ENCODE measurements at places on chromosomes 2 and 18.

GRCh38 chr2:43238813-43239212 lies 12.4 kb upstream of the ZFP36L2 start:
- no peak for DNase-seq

DNA sequence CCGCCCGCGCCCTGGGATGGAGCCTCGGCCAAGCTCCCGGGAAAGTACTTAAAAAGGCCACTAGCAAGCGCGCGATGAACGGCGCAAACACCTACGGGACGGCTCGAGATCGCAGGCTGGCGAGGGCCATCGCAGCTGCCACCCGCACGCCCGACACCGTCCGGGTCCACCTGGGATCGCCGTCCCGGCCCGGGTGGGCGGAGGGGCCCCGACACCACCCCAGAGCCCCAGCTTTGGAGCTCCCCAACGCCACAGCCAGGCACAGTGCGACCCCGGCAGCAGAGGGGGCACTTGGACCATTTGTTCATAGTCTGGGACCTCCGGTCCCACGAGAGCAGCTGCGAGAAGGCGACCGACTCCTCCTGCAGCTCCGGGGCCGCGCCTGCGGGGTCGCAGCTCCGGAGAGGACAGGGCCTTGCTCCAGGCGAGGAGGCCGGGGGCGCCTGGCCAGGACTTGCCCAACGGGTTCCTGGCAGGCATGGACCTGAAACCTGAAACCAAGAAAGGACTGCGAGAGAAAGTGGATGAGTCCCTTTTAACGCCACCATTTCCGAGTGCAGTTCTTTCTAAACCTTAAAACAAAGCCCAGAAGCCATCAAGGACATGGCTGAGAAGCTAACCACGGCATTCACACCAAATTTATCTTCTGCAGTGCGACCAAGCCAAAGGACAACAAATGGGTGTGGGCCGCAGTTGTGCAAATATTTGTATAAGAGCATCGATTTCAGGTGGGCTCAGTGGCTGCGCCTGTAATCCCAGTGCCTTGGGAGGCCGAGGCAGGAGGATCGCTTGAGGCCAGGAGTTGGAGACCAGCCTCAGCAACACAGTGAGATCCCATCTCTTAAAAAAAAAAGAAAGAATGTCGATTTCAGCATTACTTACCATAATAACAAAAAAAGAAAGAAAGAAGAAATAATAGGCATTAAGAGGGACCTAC lies 54.0 kb upstream of the IMP4 start:
- no peak for DNase-seq

- DNase-seq, result no peak
Measured at GRCh38 chr2:29492701-29493100, 377.5 kb downstream of the CLIP4 start.

GRCh38 chr2:239537633-239538356 lies 137.0 kb upstream of the HDAC4 start:
- no peak for DNase-seq

DNA sequence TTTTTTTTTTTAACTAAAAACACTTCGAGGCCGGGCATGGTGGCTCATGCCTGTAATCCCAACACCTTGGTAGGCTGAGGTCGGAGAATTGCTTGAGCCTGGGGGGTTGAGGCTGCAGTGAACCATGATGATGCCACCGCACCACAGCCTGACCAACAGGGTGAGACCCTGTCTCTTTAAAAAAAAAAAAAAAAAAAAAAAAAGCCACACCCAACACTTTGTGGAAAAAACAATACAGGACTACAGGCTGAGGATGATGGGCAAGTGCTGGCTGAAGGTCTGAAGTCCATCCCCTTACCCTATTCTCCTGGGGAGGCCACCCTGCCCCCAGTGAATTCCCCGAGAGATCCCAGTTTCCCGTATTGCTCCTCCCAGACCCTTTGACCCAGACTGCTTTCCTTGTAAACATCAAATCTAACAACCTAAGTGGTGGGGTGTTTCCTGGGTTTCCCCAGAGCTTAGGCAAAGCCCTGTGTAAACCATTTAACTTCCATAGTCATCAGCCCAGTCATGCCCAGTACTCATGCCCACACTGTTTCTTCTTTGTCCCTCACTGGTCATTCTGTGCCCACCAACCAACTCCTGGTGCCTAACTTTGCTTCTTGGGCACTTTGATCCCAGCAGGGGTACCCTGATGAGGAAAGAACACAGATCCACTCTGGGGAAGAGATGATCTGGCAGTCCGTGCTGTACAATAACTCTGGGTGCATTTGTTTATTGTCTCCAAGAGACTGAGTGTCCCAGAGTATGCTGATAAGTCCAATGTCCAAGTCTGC lies 5.8 kb upstream of the TMEM37 start:
- no peak for DNase-seq

GRCh38 chr18:68769461-68769860 lies 28.4 kb upstream of the CCDC102B start:
- no peak for DNase-seq

- DNase-seq, result no peak
Measured at GRCh38 chr2:23379220-23379695, 5.7 kb upstream of the KLHL29 start.

GRCh38 chr2:60465736-60466135 lies 87.7 kb downstream of the BCL11A start:
- DNase-seq, result no peak

DNA sequence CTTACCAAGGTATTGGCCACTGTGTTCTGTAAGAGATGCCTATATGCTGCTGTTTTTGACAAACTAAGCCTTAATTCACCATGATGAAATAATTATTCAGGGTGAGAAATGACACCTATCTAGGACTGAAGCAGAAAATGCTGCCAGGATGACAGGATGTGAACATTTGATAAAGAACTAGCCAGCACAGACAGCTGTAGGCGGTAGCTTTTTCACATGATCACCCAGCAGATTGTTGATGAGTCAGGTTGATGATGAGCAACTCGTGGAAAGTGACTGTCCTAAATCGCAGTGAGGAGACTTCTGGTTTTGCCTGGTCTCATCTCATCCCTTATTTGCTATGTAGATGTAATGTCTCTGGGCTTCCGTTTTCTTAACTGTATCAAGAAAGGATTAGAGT lies 144.1 kb downstream of the PRPF40A start:
- no peak for DNase-seq

GRCh38 chr2:19021100-19021476 lies 337.3 kb downstream of the OSR1 start:
- DNase-seq, result no peak

GRCh38 chr2:134449157-134449556 lies 195.3 kb downstream of the MGAT5 start:
- DNase-seq, result no peak

GRCh38 chr18:44733069-44733753 lies 52.5 kb downstream of the SETBP1 start:
- DNase-seq, result no peak

- DNase-seq, result no peak
Measured at GRCh38 chr18:23690505-23691068, 1.3 kb downstream of the LAMA3 start.

DNA sequence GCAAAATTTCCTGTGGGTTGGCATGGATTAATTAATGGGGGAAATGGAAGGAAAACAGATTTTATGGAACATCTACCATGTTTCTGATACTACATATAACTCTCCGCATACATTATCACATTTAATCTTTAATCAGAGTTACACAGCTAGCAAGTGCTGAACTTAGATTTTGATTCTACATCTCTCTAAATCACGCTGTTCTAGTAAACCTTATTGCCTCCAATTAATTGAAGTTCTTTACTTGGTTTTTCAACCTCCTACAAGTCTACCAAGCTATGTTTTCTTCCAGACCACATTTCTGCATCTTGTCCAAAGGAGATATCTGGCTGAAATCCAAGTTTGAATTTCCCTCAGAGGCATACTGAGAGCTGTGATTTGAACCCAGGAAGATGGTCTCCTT lies 125.8 kb upstream of the GAREM1 start:
- DNase-seq, result no peak

DNA sequence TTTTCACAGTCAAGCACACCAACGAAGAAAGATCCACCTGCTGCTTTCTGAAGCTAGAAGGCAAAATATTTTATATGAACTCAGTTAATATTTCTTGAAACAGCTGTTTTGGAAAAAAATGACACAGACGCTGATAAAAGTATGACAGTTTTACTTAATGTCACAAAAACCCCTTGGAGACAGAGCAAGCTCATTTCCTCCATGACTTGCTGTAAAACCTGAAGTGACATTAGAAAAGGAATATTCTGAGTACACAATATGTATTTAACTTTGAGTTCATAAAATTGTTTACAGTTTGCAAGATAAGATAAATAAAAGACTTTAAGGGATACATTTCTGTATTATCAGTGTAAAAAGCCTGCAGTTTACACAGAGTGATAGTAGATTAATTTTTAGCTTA lies 105.4 kb downstream of the DSEL start:
- DNase-seq, result no peak

GRCh38 chr2:166388481-166389070 lies 12.8 kb upstream of the SCN9A start:
- no peak for DNase-seq

- no peak for DNase-seq
Measured at GRCh38 chr18:43435851-43436250, 158.6 kb upstream of the SYT4 start.

- no peak for DNase-seq
Measured at GRCh38 chr2:26608557-26608956, 32.6 kb downstream of the CIB4 start.

DNA sequence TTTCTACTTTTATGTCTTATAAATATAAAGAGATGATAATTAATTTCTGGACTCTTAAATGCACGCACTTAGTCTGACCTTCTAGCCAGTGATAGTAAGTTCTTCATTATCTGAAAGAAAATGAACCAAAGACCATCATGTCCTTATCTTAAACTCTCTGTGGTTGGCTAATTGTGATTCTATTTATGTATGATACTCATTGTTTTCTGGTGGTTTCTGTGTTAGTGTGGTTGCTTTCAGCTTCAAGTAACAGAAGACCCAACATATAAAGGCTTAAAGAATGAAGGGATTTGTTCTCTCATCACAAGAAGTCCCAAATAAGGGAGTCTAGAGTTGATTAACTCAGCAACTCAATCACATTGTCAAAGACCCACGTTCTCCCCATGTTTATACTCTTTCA lies 225.2 kb upstream of the TANK start:
- no peak for DNase-seq

DNA sequence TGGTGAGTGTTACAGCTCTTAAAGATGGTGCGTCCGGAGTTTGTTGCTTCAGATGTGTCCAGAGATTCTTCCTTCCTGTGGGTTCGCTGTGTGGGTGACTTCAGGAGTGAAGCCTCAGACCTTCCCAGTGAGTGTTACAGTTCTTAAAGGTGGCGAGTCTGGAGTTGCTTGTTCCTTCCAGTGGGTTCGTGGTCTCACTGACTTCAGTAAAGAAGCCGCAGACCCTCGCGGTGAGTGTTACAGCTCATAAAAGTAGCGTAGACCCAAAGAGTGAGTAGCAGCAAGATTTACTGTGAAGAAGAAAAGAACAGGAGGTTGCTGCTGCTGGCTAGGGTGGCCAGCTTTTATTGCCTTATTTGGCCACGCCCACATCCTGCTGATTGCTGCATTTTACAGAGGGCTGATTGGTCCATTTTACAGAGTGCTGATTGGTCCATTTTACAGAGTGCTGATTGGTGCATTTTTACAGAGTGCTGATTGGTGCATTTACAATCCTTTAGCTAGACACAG lies 34.0 kb upstream of the SPTBN1 start:
- DNase-seq, result peak; percentile 2
